ENCODE measurements at places on chromosomes 1 and 21.

- DNase-seq: no peak
Observed at GRCh38 chr1:94608852-94609530, 67.4 kb upstream of the F3 start.

DNA sequence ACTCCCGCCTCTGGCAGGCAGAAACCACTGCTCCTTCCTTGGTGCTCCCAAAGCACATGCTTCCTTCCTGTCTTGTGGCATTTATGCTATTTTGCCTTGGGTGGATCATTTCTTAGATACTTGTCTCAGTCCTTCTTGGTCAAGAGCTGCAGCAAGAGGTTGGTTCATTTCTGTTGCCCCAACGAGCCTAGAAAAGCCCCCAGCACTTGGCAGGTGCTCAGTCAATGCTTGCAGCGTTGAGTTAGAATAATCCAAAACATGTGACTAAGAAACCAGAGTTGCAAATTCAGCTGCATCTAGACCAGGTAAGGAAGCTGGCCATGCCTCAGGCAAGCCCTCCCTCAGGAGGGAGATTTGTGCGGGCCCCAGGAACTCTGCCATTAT, 42.4 kb upstream of the TENT5C start:
- no peak for DNase-seq

- DNase-seq: no peak
Observed at GRCh38 chr1:160418483-160418882, 18.1 kb downstream of the VANGL2 start.

GRCh38 chr1:167184081-167184480, 36.6 kb upstream of the POU2F1 start:
- no peak for DNase-seq

DNA sequence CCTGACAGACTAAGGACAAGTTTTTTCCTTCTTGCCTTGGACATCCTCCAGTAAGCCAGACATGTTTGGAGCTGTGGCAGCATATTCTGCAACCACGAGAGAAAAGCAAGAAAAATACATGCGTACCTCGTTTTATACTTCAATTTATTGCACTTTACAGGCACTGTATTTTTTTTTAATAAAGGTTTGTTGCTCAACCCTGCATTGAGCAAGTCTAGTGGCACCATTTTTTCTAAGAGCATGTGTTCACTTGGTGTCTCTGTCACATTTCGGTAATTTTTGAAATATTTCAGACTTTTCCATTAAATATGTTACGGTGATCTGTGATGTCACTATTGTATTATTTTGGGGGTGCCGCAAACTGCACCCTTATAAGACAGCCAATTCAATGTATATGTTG, 2.1 kb upstream of the SSX2IP start:
- DNase-seq: no peak

DNA sequence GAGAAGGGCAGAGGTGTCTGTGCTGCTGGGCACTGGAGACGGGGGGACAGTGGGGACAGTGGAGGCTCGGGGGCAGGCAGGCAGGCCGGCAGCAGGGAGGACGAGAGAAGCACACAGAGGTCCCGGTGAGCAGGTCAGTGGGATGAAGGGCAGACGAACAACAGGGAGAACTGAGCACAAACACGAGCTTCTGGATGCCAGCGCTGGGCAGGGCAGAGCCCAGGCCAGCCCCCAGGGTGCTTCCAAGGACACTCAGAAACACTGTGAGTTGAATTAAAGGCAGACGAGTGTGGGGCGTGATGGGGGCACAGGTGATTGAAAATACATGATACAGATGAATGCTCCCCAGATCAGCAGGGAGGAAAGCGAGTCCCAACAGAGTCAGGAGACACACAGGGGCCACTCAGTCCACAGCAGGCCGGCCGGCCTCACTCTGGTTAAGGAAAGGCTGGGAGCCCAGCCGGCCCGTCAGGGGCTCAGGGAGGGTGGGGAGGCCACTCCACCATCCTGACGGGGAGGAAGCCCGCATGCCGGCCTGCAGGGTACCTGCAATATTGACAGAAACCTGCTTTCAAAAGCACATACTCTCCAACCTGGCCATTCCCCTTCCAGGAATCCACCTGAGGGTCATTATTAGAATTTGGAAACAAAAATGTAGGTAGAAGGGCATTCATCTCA, 14.1 kb downstream of the SLC19A1 start:
- DNase-seq: no peak

DNA sequence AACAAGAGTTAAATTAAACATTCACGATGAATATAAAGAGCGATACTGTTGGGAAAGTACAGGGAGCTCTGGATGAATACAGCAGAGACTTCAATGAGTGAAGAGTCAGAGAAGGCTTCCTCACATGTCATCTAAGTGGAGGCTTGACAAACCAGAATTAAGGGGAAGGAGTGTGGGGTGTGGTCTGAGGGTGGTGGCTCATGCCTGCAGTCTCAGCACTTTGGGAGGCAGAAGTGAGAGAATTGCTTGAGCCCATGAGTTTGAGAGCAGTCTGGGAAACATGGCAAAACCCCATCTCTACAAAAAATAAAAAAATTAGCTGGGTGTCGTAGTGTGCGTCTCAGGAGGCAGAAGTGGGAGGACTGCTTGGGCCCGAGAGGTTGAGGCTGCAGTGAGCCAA, 8.7 kb downstream of the SDHB start:
- DNase-seq: no peak

- DNase-seq: no peak
Observed at GRCh38 chr1:209673631-209674417, 1.4 kb upstream of the G0S2 start.

GRCh38 chr1:44290250-44291094, 64.6 kb downstream of the ERI3 start:
- DNase-seq: no peak

DNA sequence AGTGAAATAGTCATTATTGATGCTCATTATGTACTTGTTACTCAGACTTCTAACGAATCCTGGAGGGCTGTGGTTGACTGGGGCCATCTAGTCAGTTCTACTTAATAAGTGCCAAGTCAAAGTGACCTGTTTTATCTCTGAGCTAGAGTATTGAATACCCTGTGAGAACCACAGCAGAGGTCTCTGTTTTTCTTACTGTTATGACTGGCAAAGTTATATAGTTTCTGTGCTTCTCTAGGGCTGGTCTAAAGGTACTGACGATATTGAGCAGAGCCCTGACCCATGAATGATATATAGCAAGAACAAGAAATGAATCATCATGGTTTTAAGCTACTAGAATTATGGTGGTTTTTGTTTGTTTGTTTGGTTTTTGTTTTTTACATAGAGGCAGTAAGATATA, 555.8 kb downstream of the PLA2G4A start:
- no peak for DNase-seq

DNA sequence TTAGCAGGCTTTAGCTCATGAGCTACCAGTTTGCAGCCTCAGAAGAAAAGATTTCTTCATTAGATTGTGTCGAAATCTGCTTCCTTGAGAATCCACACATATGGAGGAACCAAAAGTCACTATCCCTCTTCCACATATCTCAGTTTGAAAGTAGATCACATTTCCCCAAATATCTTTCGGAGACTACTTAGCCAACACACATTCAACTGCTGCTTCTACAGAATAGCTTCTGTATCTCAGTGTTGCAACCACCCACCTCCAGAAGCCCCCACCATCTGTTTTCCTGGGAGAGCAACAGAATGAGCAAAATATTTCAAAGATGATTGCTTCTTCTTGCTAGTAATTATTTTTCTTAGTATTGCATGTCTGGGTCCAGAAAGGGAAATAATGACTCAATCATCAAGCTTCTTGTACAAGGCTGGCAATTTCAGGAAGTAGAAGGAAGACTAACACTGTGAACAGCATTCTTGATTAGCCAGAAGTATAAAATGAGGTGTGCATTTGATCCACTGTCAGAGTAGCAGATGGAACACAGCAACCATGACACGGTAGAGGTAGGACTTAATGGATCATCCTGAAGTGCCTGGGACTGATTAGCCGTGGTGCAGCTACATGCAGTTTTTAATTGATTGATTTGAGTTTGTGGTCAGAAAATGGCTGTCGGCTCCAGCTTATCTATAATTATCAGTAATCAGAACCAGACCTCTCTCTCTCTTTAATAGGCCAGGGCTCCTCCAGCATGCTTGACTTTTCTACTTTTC, 24.9 kb downstream of the ZC3H11B start:
- DNase-seq: no peak

GRCh38 chr1:228166170-228166936, 749 bp downstream of the IBA57 start:
- DNase-seq: no peak

DNA sequence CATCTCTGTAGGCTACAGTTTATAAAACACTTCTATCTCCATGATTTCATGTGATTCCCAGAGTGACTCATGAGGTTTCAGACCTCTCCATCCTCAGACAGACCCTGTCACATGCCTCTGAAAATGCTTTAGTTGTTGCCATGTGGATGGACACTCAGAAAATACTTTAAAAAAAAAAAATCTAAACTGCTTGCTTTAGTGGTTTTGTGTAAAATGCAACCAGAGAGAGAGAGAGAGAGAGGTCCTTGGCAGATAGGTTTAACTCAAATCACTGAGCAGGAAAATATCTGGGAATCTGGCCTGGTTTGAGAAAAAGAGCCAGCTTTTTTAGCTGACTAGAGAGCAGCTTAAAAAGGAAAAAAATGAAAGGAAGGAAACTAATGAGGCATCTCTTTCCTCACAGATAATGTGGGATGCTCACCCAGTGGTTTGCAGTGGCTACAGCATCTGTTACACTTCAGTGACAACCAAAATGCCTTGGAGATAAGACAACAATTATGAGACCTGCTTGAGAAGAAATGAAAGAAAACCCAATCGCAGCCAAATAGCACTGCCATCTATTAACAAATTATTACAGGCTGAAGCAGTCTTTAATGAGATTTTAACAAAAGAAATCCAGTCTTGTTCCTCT, 54.6 kb upstream of the SYT14 start:
- DNase-seq: no peak

DNA sequence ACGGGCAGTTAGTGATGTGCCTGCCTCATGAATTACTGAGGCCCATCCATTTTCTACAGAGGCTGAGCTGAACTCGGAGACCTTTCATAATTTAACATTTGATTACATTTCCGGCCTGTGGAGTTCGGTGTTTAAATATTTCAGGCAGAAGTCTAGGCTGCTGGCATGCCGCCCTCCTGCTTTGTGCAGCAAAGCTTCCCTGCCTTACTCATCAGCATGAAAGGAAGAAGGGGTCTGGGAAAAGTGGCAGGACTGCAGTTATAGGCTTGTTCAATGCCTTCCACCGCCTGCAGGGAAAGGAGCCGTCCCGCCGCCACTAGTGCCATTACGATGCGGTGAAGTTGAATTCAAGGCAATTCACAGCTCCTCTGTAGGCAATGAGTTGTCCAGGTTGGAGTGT, 527.9 kb downstream of the NPHP4 start:
- DNase-seq: no peak

DNA sequence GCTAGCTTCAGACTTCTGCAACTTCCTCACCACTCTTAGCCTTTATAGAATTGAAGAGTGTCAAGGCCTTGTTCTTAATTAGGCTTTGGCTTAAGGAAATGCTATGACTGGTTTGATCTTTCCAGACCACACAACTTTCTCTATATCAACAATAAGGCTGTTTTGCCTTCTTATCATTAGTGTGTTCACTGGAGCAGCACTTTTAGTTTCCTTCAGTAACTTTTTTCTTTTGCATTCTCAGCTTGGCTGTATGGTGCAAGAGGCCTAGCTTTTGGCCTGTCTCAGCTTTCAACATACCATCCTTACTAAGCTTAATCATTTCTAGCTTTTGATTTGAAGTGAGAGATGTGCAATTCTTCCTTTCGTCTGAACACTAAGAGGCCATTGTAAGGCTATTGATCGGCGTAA, 8.6 kb downstream of the PRKACB start:
- no peak for DNase-seq

GRCh38 chr1:161910604-161911003, 113.1 kb downstream of the OLFML2B start:
- no peak for DNase-seq

- DNase-seq: no peak
Observed at GRCh38 chr1:196515904-196516303, 92.3 kb downstream of the KCNT2 start.

DNA sequence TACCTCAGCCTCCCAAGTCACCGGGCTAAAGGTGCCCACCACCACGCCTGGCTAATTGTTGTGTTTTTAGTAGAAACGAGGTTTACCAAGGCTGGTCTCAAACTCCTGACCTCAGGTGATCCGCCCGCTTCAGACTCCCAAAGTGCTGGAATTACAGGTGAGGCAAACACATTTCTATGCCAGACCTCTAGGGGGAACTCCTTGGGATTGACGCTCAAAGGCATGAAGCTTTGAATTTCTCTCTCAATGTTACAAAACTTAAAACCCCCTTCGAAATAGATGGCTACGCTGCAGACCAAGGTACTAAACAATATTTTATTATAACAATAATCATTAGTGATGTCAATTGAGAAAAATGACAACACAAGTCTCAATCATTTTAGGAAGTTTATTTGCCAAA, 330.0 kb downstream of the SETD4 start:
- no peak for DNase-seq

DNA sequence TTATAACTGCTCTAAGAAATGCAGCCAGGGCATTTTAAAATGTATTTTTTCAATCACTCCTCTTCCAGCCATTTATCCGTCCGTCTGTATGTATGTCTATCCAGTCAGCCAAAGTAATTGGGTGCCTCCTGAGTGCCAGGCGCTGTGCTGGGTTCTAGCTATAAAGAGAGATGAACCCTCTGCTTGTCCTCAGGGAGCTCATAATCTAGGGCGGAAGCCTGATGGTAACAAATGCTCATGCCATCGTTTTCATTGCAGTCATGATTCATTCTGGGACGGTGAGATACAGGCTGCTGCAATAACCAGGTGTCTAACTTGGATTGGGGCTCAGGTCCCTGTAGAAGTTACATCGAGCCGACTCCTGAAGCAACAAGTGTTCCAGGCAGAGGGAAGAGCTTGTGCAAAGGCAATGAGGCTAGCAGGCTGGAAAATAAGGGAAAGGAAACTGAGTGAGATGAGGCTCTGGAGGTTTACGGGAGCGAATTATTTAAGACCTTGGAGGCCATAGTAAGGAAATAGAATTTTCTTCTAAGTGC, 11.6 kb downstream of the IFI6 start:
- DNase-seq: no peak

DNA sequence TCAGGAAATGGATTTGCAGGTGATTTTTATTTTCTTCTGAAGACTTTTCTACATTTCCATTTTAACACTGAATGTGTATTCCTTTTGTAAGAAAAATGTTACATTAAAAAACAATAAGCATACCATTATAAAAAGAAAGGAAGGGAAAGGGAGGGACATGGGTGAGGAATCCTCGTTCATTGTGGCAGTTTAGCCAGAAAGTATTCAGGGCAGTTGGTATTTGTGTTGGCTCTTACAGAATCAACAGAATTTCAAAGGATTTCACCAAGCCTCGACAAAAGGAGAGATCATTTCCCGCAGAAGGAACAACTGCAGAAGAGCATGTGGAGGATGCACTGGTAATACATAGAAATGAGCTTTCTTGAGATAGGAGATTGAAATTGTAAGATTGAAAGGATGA, 35.0 kb downstream of the PLD5 start:
- no peak for DNase-seq

- DNase-seq: no peak
Observed at GRCh38 chr1:117166076-117166475, 44.5 kb upstream of the TRIM45 start.

Measured in progenitor cell of endocrine pancreas (in vitro differentiated cells).